Stimulated activated CD4-positive, alpha-beta T cell treated with anti-CD3 and anti-CD28 coated beads, Interleukin-1b, Interleukin-23, amount 100 ng/mL, for 1 hour (primary cell): ENCODE measurements at places on chromosomes 3 and 15.

- DNase-seq: no peak
These were observed 26.8 kb upstream of the CSTA start for GRCh38 chr3:122298239-122298638.

GRCh38 chr3:64693031-64693430 is 5.2 kb upstream of the ADAMTS9 start:
- no peak for DNase-seq

GRCh38 chr15:70752193-70752635 is 11.1 kb downstream of the UACA start:
- DNase-seq: no peak

DNA sequence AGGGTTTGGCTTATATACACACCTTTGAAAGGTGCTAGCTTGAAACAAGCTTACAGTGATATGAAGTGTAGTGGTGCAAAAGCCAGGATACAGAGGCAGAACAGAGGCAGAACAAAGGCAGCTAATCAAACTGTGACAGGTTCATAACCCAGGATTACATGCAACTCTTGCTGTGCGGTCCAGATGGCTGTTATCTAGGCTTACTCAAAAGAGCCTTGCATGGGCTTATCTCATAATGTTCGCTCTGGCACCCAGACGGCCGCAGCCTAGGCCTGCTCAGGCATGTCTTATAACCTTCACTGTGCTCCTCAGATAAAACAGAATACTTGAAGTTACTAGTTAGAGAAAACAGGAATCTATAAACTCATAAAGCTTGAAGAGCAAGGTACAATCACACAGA is 22.8 kb upstream of the NOX5 start:
- DNase-seq: no peak

DNA sequence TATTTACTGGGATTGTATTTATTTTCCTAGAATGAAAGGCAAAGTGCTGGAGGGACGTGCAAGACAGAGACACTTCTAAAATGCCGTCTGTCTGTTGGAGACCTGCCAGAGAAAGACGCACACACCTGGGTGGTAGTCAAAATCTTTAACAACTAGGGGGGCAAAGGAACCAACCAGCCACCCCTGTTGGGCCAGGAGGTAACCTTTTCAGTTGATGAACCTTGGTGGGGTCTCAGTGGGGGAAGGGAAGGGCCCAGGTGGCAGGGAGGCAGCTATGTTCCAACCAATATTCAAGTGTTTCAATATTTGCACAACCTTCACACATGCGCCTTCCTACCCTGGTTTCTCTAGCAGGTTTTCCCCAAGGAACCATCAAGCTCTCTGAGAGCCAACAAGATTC is 99.0 kb downstream of the MEGF11 start:
- DNase-seq: no peak

DNA sequence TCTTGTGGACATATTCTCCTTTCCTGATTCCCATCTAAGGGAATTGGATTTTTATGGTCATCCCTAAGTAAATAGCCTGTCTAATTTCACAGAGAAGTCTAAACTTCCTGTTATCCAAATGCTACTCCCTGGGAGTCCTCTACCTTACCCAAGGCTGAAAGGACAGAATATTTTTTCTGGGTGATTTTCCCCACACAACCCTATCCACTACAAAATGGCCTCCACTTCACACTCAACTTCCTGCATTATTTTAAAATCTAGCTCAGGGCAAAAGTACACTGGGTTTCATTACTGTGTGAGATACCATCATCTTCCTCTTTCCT is 77.5 kb upstream of the ABI3BP start:
- no peak for DNase-seq

- DNase-seq: no peak
These were observed 1.9 kb downstream of the AEN start for GRCh38 chr15:88623061-88623460.

GRCh38 chr3:188683032-188683521 is 488.7 kb upstream of the TPRG1 start:
- no peak for DNase-seq

DNA sequence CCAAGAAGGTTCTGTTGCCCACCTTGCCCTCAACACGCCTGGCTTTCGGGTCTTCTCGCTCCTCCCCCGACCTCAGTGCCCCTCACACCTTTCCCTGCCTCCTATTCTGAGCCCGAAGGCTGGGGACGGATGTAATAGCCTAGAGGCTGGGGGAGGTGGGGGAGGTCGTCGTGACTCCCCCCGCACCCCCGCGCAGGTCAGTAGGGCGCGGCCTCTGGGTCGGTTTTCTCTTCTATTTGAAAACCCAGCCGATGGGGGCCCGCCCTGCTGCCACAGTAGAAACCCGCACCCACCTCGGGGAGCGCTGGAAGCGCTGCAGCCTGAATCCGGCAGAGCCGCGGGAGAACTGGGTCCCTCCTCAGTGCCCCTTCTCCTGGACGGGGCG is 1.0 kb upstream of the RBPMS2 start:
- DNase-seq: no peak

- no peak for DNase-seq
These were observed 11.6 kb downstream of the TMEM212 start for GRCh38 chr3:171854649-171855305.

GRCh38 chr3:94076055-94076454 is 13.2 kb downstream of the NSUN3 start:
- DNase-seq: no peak

- DNase-seq: no peak
These were observed 105.2 kb downstream of the EPHA3 start for GRCh38 chr3:89212619-89213018.

DNA sequence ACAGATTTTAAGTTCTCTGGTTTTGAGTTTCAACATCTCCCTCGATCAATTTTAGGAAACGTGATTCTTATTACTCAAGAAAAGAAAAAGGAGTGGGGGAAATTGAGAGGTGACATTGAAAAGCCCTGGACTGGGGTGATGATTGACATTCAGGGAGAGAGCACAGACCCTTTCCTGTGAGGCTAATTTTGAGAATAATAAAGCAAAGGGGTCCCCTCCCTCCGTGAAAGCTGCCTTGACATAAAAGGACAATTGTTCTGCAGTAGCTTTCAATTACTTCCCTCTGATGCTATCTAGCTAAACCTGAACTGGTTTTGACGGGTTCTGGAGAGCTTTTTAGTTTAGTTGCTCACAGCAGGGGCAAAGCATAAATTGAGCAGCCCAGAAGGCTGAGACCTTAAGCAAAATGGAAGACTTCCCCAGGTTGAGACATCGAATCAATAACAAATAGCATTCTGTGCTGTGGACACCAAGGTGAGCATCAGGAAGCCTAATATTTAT is 14.4 kb upstream of the CMTM8 start:
- DNase-seq: no peak
